SJSA1 (cell line): ENCODE measurements at places on chromosomes 16 and 17.

DNA sequence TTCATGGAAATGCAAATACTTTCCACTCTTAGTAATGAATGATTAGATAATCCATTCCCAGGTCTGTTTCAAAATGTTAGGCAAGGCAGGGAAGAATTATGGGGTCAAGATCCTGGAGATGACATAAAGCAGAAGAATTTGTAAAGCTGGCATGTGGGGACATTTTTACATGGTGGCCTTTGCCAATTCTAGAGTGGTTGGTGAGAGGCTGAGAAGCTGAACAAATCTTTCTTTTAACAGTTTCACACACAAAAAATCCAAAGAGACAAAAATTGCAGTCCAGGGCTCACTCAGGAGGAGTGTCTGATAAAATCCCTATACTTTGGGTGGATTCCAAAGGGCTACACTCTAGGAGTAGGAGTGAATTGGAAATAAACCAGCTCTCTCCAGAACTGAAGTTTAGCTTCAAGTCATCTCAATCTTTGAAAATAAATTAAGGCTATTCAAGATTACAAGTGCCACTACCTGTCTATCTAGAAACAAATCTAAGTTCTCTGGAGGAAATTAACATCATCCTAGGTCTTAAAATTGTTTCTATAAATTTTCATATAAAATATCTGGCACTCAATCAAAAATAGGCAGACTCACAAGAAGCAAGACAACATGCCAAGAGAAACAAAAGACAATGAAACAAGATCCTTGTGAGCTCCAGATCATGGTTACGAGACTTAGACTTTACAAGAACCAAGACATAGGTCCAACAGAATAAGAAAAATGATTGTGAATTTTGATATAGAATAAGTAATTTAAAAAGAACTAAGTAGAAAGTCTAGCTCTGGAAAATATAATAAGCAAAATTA lies 113.0 kb upstream of the AXIN2 start:
- DNase-seq, result no peak

DNA sequence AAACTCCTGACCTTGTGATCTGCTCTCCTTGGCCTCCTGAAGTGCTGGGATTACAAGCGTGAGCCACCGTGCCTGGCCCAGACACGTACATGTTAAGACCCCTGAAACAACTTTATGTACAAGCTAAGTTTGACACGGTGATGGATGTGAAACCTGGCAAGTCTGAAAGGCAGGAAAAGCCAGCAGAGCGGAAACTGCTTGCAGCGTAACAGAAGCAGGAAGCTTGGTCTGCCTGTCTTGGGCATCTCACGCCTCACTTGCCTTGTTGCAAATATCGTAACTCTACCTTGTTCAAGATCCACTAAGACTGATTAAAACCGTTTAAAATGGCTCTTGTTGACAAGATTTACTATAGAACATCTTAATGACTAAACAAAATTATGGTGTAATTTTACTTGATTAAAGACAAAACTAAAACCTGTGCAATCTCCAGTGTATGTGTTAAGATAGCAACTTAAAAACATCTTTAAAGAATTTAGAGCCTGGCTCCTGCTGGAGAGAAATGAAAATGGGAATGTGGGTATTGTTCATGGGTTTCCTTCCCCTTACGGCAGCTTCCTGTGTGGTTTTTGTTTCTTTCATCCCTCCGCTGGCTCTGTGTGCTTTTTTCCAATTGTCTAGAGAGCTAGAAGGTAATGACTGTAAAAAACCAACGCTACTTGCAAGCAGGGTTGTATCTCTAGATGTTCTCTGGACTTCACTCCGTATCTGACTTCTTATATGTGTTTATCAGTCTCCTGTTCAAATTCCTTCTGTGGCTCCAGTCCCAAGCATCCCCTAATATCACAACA lies 477.6 kb downstream of the XYLT1 start:
- DNase-seq, result no peak

DNA sequence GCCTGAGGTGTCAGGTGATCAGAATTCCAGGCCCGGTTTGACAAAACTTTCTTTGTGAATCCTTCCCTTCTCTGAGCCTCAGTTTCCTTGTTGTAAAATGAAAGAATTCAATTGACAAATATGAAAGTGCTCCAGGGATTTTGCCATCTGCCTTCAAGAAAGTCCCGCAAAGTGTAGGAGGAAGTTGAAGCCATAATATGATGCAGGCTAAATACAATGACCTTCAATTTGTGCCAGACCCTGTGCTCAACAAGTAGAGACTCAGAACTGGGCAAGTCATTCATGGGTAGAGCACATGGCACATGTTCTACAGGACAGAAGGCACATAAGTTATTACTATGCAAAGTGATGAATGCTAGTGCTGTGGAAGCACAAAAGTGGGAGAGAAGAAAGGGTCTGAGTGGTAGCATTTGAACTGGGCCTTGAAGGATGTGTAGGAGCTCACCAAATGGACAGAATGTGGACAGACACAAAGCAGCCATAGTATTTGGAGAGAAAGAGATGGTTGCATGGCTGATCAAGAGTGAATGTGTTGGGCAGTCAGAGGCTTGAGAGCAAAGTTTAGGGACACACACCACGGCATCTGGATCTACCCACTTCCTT lies 2.4 kb upstream of the SCIMP start:
- DNase-seq, result no peak

GRCh38 chr16:66263973-66264310 lies 102.5 kb upstream of the CDH5 start:
- DNase-seq, result no peak

GRCh38 chr17:18361837-18362697 lies 1.3 kb downstream of the SHMT1 start:
- DNase-seq, result no peak

- no peak for DNase-seq
Measured at GRCh38 chr17:76830987-76831715, 37.1 kb upstream of the MGAT5B start.

DNA sequence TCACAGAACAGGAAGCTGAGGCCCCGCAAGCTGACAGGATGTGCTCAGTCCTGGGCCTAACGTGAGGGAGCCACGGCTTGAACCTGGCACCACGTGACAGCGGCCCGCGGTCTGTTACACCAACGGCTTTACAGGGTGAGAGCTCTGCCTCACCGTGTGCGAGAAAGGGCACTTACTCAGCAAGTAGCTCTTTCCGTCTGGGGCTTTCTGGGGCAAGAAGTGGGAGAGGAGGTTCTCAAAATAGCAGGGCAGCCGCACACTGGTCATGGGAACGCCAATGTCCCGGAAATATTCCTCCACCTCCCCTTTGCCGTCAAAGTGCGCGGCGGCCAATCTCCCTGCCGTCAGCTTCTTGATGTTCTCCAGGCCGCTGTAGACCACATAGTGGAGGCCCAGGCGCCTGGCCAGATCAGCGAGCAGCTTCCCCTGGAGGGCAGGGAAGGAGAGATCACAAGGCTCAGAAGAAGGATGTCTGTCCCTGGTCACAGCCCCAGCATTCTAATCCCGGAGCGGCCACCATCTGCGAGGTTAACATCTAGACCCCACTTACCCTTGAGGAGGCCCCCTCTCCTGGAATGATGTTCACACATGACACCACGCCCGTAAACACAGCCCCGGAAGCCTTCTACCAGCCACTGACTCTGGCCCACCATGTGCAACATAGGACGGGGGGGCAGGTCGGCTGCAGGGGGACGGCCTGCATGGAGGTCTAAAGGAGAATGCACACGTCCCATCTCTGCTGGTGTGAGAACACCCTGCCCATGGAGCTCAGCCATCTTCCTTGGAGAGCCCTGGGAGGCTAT lies 8.2 kb downstream of the NMRAL1 start:
- DNase-seq, result no peak

- DNase-seq, result no peak
Measured at GRCh38 chr17:8503807-8504206, 68.1 kb downstream of the NDEL1 start.

GRCh38 chr16:2841606-2842339 lies 11.7 kb downstream of the ZG16B start:
- no peak for DNase-seq

- no peak for DNase-seq
Measured at GRCh38 chr16:90018297-90018651, 982 bp downstream of the DBNDD1 start.

DNA sequence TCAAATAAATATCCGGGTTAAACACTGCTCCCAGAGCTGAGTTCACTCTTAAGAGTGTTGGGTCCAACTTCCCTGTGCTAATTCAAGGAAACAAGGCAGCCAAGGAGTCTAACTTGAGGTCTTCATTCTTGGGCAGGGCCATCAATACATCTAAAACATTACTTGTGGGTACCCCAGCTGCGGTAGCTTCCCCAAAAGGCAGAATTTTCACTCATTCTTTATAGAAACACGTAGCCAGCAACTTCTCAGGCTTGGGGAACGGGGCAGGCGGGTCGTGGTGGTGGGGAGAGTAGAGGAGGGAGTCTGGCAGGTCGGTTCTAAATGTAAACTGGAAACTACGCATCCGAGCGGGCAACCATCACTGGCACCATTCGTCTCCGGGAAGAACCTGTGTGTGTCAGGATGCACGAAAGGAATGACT lies 666 bp upstream of the METTL9 start:
- DNase-seq, result no peak

DNA sequence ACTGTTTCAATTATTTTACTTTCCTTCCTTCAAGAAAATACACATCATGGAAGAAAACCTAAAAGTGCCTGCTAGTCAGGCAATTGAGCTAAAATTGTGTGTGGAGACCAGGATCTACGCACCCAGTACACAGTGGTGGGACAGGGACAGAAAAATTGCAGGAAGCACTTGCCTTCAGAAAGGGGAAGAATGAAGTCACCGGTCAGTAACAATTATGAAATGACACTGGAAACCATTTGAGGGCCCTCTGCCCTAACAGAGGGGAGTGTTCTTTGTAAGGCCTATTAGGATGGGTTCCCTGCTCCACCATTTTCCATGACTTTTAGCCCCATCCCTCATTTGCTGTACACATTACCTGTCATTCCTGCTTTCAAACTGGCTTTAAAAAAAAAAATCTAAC lies 4.5 kb upstream of the PHAF1 start:
- DNase-seq, result no peak

DNA sequence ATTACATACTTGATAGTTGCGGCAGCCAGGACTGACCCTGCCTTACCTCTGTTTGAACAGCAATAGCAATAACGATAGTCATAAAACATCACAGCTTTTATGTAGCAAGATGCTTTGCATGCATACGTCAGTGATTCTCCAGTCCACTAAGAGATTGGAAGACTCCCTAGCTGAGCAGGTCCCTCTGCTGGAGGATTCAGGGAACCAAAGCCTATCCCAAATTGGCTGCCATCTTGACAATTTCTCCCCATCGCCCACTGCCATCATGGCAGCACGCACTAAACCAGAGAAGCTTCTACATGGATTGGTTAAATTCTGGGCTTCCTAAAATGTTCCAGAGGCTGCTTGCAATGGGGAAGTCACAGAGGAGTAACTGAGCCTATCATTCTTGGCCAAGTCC lies 360.6 kb upstream of the XYLT1 start:
- no peak for DNase-seq

DNA sequence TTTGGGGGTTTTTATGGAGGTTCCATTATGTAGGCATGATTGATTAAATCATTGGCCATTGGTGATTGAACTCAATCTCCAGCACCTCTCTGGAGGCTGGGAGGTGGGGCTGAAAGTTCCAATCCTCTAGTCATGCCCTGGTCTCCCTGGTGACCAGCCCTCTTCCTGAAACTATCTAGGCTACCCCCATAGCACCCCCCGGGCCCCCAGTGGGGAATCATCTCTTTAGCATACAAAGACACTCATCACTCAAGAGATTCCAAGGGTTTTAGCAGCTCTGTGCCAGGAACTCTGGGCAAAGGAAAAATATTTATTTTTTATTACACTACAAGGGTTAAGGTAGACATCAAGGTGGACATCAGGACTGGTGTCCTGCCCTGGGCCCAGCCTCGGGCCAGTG lies 10.6 kb downstream of the SLC46A1 start:
- no peak for DNase-seq

DNA sequence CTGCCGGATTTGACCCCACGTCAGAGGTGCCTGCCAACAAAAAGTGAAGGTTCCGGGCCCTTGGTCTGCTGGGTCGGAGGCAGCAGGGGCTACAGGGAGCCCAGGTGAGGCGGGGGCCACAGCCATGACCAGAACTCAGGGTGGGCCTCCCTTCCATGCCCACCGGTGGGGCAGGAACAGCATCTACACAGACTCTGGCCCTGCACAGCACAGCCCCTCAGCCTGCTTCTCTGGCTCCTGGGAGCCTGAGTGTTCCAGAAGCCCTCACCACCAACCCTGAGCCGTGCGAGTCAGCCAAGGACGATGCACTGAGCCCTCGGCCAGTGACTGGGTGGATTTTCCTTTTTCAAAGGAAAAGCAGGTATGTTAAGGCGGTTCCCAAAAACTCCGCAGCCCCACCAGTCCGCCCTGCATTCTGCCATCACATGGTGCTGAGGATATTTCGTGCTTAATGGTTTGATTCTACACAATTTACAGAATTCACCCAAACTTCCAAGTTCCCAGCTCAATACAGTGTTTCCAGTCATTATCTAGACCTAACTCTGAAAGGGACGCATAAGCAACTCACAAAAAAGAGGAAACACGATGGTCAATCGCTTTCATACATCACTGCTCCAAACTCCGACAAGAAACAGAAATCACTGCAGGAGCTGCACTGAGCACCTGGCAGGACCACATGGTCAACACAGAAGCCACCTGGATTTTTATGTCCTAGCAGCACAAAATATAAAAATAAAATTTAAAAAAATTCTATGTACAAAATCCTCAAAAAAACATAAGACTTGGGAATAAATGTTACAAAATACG lies 19.4 kb upstream of the C16orf95 start:
- DNase-seq, result no peak

DNA sequence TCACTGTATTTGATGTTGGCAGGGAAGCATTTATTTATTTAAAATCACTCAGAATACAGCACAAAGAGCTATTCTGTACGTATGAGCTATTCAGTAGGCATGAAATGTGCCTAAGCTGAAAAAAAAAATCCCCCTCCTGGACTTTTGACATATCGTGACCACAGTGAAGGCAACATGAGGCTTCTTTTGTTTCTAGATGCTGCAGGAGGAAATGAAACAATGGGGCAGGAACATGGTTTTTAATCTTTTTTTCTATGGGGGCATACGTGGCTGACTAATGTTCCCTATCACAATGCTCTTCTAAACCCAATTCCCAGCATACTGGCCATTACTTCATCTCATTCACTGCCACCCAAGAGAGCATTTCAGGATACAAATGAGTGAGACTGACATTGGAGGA lies 191.0 kb upstream of the PMFBP1 start:
- DNase-seq, result peak; percentile 87

- DNase-seq, result no peak
Measured at GRCh38 chr17:42459256-42459800, 650 bp downstream of the ATP6V0A1 start.

- DNase-seq, result no peak
Measured at GRCh38 chr17:79272666-79273219, 198.1 kb downstream of the ENGASE start.

- no peak for DNase-seq
Measured at GRCh38 chr16:88005181-88005581, 53.9 kb downstream of the BANP start.

GRCh38 chr16:56032072-56032471 lies 156.9 kb upstream of the CES5A start:
- no peak for DNase-seq

- no peak for DNase-seq
Measured at GRCh38 chr16:88774544-88775393, 10.3 kb downstream of the PIEZO1 start.
